Spleen (tissue), 13 donors: ENCODE measurements at places on chromosomes 2 and 18. TPM values are rescaled to one million over a fixed set of nuclear protein-coding genes. Genes with fewer than 3 reads are reported as not detected.

DNA sequence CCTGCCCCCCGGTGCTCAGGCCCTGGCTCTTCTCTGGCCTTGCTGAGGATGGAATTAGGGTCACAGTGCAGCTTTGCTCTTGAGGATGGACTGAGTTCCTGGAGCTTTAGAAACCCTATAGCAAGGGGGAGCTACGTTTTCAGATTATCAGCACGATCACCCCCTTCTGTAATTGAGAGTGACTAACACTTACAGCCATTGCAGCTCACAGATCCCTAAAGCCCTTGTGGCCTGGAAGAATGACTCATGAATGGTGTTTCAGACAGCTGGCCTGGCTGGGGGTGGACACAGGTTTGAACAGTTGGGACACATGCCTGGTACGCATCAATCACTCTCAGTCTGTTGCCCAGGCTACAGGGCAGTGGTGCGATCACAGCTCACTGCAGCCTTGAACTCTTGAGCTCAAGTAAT lies 79.7 kb upstream of the IGFBP5 start:
- no peaks in the 10 kb centered on the region for H3K27me3 ChIP-seq
- H3K36me3 ChIP-seq, result no peaks in the 10 kb centered on the region
- H3K4me3 ChIP-seq, result no peak overlapping the region
- DNase-seq, result no peak
- no peaks in the 10 kb centered on the region for H3K4me1 ChIP-seq

NEUROD1 gene
- total RNA-seq, result not detected

DNA sequence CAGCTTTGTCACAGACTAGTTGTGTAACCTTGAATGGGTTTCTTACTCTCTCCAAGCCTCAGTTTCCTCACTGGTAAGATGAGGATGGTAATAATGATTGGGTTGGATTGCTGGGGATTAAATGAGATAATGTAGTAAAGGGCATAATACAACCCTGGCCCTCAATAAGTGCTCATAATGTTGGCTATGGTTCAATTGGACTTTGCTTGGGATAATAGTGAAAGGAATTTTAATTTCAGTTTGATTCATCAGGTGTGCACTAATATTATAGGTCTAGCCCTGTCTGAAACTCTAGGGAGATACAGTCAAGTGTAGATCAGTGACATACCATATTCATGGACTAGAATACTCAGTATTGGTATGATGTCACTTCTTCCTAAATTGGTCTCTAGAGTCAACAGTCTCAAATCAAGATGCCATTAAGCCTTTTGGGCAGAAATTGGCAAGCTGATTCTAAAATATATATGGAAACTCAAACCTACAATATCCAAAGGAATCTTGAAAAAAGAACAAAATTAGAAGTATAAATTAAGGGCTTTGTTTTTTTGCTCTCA lies 161.4 kb downstream of the SMAD7 start:
- H3K4me3 ChIP-seq, result no peak overlapping the region
- H3K4me1 ChIP-seq, result peaks cover 70% of the 10 kb centered on the region
- no peaks in the 10 kb centered on the region for H3K27me3 ChIP-seq
- DNase-seq, result no peak
- no peak overlapping the region for H3K27ac ChIP-seq

DNA sequence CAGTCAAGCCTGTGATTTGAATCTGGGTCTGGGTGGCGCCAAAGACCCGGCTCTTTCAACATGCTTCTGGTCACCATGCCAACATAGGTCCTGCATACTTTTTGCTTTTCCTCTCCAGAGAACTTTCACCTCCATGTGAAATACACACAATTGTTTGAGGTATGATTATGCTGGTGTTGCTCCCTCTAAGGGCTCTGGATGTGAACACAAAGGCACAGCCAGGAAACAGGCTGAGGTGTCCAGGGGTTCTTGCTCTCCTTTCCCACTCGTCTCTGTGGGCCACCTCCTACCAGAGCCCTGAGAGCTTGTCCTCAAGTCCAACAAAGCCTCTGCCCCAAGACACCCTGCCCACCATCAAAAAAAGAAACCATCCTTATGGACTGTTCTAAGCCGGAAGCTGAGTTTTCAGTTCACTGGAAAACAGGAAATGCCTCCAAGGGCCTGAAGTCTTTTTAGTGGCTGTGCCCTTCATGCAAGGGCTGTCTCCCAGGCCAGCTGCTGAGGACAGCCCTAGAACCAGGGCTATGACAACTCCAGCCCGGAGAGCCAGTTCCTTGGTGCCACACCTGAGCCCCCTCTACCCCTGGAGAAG lies 100.2 kb upstream of the EPAS1 start:
- H3K4me1 ChIP-seq, result peaks cover 8% of the 10 kb centered on the region
- no peaks in the 10 kb centered on the region for H3K27me3 ChIP-seq
- DNase-seq, result no peak
- no peaks in the 10 kb centered on the region for H3K36me3 ChIP-seq
- H3K4me3 ChIP-seq, result no peak overlapping the region

DNA sequence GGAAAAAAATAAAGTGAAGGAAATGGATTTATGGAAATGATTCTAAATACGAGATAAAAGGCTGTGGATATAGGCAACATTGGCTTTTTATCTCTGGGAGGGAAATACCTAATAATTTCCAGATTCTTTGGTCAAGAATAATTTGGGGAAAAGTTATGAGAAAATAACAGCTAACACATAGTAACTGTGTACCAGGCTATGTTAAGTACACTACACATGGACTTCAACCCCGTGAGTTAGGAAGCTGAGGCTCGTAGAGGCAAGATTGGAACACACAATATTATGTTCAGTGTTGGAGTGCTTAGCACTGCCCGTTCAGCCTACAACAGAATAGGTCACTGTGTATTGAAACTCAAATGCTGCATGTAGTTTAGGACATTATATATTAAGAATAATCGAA lies 34.3 kb upstream of the GPD2 start:
- no peaks in the 10 kb centered on the region for H3K27me3 ChIP-seq
- no peak overlapping the region for H3K4me3 ChIP-seq
- H3K36me3 ChIP-seq, result no peaks in the 10 kb centered on the region
- peaks cover 46% of the 10 kb centered on the region for H3K4me1 ChIP-seq

GRCh38 chr2:1968988-1969700 lies 224.8 kb upstream of the PXDN start:
- no peaks in the 10 kb centered on the region for H3K4me1 ChIP-seq
- no peak overlapping the region for H3K27ac ChIP-seq
- H3K27me3 ChIP-seq, result no peaks in the 10 kb centered on the region
- no peak overlapping the region for H3K4me3 ChIP-seq

AFF3 gene
- total RNA-seq, result 59.3 TPM

- no peaks in the 10 kb centered on the region for H3K27me3 ChIP-seq
- no peak for DNase-seq
- peaks cover 21% of the 10 kb centered on the region for H3K4me1 ChIP-seq
- H3K27ac ChIP-seq, result no peak overlapping the region
- no peak overlapping the region for H3K4me3 ChIP-seq
Measured at GRCh38 chr2:236744716-236745115, 175.1 kb downstream of the ACKR3 start.

- H3K36me3 ChIP-seq, result no peaks in the 10 kb centered on the region
- no peak overlapping the region for H3K27ac ChIP-seq
- no peak for DNase-seq
Measured at GRCh38 chr2:212984129-212984528, 167.3 kb downstream of the IKZF2 start.

TUBA3E gene
- total RNA-seq, result not detected

DNA sequence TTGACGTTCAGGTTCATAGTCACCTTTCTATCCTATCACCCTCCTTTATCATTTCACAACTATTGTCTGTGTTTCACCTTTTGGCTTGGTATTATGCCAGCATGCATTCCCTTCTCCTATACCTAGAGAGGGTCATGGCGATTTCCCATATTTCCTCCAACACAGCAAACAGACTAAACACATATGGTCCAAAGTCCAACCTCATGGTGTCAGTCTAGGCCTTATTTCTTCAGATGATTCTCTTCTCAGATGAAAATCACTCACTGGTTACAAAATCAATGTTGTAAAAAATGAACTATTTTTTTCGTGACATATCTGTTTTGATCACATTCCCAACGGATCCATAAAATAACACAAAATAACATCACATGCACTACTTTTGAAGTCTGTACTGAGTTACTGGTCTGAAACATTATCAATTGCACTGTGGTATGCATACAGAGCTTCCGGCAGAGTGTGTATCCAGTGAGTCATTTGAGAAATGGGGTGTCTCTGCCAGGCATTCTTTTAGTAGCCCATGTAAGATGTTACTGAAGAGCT lies 204.8 kb upstream of the GALNT5 start:
- no peaks in the 10 kb centered on the region for H3K27me3 ChIP-seq
- H3K36me3 ChIP-seq, result no peaks in the 10 kb centered on the region
- no peak overlapping the region for H3K4me3 ChIP-seq
- DNase-seq, result no peak
- H3K27ac ChIP-seq, result no peak overlapping the region

GRCh38 chr2:127124426-127124825 lies 17.5 kb upstream of the BIN1 start:
- no peak for DNase-seq
- H3K4me3 ChIP-seq, result no peak overlapping the region
- H3K27ac ChIP-seq, result no peak overlapping the region

DNA sequence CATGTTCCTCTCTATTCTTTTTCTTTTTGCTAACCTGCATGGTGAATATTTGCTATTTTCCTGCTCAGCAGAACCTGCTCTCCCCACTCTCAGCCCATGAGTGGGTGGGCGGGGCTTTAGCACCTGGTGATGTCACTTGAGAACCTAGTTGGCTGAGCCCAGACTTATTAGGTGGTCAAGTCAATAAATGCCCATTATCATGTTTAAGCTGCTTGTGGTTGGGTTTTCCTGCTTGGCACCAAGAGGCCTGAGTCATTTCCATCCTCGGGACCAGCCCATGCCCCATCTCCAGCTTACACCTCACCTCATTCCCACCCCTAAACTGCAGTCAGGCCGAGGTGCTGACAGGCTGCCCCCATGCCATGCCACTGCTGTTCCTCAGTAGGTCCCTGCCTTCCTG lies 226.6 kb downstream of the ANKRD30B start:
- DNase-seq, result no peak
- H3K4me3 ChIP-seq, result no peak overlapping the region
- no peaks in the 10 kb centered on the region for H3K27me3 ChIP-seq
- H3K27ac ChIP-seq, result no peak overlapping the region
- no peaks in the 10 kb centered on the region for H3K36me3 ChIP-seq

GRCh38 chr2:107806901-107807300 lies 19.8 kb upstream of the RGPD4 start:
- DNase-seq, result no peak
- no peaks in the 10 kb centered on the region for H3K36me3 ChIP-seq
- H3K27ac ChIP-seq, result no peak overlapping the region
- H3K4me1 ChIP-seq, result no peaks in the 10 kb centered on the region

DNA sequence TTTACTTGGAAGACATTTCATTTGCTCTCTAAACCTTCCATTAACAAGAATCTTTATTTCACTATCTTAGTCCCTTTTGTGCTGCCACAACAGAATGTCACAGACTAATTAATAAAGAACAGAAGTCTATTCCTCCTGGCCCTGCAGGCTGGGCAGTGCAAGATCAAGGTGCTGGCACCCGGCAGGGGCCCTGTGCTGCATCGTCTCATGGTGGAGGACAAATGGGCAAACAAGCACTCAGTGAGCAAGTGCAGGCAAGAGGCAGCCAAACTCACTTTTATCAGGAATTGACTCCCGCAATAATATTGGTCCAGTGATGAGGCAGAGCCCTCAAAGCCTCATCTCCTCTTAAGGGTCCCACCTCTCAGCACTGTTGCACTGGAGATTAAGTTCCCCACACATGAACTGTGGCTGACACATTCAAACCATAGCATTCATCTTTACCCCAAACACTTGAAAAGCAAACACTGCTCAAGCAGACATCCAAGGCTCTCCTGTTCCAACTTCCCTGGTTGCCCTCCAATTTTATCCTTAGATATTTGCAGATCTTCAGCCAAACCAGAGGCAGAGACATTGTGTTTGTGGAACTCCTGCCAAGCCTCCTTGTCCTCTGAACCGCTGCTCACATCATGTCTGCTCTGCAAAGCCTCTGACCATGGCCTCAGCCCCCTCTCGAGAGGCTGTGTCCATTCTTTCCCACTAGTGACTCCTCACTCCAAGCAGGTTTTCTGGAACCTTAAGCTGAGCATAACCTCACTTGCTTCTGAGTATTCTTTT lies 404.4 kb upstream of the SOX11 start:
- no peak for DNase-seq
- no peaks in the 10 kb centered on the region for H3K4me1 ChIP-seq
- H3K36me3 ChIP-seq, result no peaks in the 10 kb centered on the region

DNA sequence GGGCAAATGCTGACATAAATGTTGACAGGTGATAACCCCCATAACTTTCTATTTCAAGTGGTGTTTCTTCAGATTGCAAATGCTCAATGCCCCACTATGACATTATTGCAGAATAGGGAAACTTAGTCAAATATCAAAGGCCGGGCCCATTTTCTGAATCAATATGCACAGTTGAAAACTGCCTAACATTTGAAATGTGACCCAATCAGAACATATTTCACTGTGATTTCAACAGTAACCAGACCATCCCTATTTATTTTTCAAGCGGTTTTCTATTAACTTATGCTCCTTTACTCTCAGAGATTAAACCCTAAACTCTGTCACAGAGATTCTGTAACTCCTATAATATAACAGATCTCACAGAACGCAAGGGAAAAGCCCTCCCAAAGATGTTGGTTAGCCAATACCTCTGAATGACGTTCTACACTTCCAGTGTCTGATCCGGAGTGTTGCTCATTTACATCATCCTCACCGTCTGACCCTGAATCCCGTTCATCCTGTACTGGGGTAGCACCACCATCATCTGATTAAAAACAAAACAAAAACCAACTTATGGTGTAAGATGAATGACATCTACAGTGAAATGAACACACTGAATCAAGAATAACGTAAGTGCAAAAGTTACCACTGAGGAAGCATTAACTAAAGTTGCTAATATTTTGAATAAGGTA lies 2.9 kb downstream of the IWS1 start:
- DNase-seq, result no peak
- peaks cover 14% of the 10 kb centered on the region for H3K36me3 ChIP-seq
- H3K4me1 ChIP-seq, result peaks cover 29% of the 10 kb centered on the region
- no peak overlapping the region for H3K4me3 ChIP-seq
- H3K27me3 ChIP-seq, result no peaks in the 10 kb centered on the region

- DNase-seq, result no peak
- peaks cover 8% of the 10 kb centered on the region for H3K4me1 ChIP-seq
- no peak overlapping the region for H3K4me3 ChIP-seq
- no peak overlapping the region for H3K27ac ChIP-seq
- no peaks in the 10 kb centered on the region for H3K36me3 ChIP-seq
- H3K27me3 ChIP-seq, result no peaks in the 10 kb centered on the region
Measured at GRCh38 chr18:62710417-62710816, 4.9 kb upstream of the PHLPP1 start.

GRCh38 chr18:70419526-70419925 lies 130.7 kb downstream of the SOCS6 start:
- no peak overlapping the region for H3K4me3 ChIP-seq
- H3K27me3 ChIP-seq, result no peaks in the 10 kb centered on the region
- DNase-seq, result no peak

DNA sequence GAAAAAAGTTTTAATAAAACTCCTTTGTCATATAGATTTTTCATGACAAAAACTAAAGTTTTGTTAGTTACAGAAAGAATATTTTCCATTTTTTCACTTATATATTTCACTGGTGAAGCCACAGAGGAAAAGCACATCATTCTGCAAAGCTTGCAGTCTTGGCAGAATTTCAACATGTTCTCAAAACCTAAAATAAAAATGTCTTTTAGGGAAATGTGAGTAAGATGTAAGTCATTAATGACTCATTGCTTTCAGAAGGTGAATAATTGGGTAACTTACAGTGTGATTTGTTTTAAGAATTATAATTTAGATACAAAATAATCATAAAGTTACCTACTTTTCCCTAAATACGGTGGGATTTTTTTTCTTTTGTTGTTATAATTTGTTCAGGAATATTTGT lies 43.4 kb upstream of the TNFRSF11A start:
- H3K4me1 ChIP-seq, result no peaks in the 10 kb centered on the region
- H3K36me3 ChIP-seq, result peaks cover 97% of the 10 kb centered on the region
- no peaks in the 10 kb centered on the region for H3K27me3 ChIP-seq
- no peak overlapping the region for H3K4me3 ChIP-seq
- no peak for DNase-seq
- peak overlapping the region; percentile 47 for H3K27ac ChIP-seq
